Foreskin fibroblast (primary cell): ENCODE measurements at places on chromosomes 1 and 21.

GRCh38 chr1:163072658-163073057 lies 3.5 kb downstream of the RGS4 start:
- DNase-seq = peak; percentile 50

DNA sequence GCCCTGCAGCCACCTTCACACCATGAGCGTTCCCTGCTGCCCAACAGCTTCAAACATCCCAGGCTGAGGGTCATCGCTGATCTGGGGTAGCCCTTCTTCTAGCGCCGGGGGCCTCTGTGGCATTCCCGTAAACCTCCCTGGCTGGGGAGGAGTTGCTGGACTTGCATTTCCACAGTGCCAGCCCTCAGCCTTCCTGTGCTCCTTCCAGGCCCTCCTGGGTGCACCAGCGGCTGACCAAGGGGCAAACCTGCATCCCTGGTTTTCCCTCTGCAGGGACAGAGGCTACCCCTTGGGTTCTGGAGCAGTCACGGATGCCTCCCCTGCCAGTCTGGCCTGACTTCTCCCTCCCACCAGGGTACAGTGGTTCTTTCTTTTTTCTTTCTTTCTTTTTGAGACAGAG lies 218.7 kb upstream of the TMEM51 start:
- no peak for DNase-seq

- no peak for DNase-seq
These were observed 14.8 kb upstream of the KIF21B start for GRCh38 chr1:201038186-201038876.

- DNase-seq = peak; percentile 28
These were observed 775 bp upstream of the AIM2 start for GRCh38 chr1:159077120-159077961.

GRCh38 chr1:180911640-180912191 lies 981 bp upstream of the KIAA1614 start:
- no peak for DNase-seq

GRCh38 chr1:234782791-234783190 lies 172.8 kb upstream of the IRF2BP2 start:
- peak; percentile 24 for DNase-seq

GRCh38 chr1:154956544-154956941 lies 644 bp upstream of the PBXIP1 start:
- peak; percentile 34 for DNase-seq

DNA sequence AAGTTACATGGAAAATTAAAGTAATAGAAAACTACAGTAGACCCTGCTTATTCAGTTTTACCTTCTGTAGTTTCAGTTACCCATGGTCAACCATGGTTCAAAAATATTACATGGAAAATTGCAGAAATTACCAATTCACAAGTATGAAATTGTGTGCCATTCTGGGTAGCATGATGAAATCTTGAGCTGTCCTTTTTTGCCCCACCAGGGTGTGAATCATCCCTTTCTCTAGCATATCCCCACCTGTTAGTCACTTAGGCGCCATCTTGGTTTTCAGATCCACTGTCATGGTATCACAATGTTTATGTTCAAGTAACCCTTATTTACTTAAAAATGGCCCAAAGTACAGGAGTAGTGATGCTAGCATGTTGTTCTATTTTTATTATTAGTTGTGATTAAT lies 3.5 kb upstream of the LRIF1 start:
- DNase-seq = no peak

GRCh38 chr1:201877877-201878401 lies 10.8 kb upstream of the SHISA4 start:
- DNase-seq = peak; percentile 80

GRCh38 chr1:181296180-181296579 lies 187.1 kb upstream of the CACNA1E start:
- DNase-seq = no peak

- DNase-seq = no peak
These were observed 7.7 kb upstream of the TTLL7 start for GRCh38 chr1:84006591-84006990.

DNA sequence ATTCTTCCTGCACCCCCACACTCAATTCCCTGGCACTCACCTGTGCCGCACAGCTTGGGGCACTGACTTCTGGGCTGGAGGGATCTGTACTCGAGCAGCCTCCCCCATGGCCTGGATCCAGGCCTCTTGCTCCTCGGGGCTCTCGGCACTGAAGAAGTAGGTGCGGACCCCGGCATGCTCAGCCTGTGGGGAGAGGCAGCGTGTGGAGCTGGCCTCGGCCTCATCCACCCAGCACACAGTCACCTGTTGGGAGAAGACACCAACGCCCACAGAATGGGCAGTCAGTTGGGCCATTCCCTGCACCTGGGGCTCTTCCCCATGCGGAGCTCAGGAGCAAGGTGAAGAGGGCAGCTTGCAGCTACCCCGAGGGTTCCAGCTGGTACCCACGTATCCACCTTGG lies 47.5 kb upstream of the GOLT1A start:
- DNase-seq = no peak

DNA sequence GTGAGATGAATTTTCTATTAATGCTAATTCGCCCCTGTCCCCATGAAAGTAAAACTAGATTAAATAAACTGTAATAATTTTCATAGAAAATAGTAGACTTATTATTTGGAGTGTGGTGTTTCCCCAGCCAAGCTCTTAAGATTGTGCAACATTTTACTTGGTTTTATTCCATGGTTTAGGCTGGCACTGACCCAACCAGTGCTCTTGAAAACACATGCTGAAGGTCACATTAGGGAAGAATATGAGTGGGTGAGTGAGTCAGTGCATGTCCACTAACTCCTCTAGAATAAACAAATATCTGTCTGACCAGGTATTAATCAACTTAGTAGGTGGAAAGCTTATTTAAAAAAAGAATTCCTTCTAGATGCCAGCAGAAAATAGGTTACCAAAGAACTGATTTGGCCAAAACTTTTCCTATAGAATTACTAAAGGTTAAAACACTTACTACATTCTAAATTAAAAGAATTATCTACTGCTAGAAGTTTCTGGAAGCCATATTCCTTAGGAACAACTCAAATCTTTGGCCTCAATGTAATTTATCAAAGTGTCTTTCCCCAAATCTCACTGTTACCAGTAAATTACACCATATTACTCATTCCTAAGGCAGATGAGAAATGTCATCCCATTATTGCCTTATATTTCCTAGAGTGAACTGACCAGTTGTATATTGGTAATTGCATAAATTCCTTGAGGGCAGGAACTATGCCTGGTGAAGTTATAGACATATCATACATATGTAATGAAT lies 89.7 kb upstream of the RGS1 start:
- peak; percentile 97 for DNase-seq

DNA sequence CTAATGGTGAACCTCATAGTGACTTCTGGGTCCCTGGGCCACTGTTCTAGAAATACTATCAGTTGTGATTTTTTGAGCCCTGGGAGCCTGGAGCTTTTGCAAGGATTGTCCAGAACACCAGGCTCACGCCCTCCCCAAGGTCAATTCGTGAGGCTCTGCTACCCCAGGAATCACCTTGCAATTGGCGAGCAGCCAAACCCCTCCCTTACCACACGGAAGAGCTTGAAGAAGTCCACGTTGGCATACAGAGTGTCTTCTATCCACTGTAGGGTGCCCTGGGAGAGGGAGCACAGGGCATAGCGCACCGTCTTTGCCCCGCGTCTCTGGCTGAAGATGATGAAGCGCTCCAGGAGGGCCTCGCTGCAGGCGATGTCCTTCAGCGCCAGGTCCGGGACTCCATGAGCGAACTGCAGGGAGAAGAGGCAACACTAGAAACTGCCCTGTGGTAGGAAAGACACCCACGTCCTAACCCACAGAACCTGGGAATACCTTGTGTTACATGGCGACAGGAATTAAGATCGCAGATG lies 22.3 kb downstream of the ABCA4 start:
- no peak for DNase-seq

GRCh38 chr1:68516066-68516465 lies 19.2 kb upstream of the DEPDC1 start:
- peak; percentile 44 for DNase-seq

- peak; percentile 62 for DNase-seq
These were observed 25.0 kb upstream of the POU3F1 start for GRCh38 chr1:38071312-38072256.

- no peak for DNase-seq
These were observed 11.2 kb upstream of the ZNF124 start for GRCh38 chr1:247182994-247183393.

- no peak for DNase-seq
These were observed 892.5 kb downstream of the PLA2G4A start for GRCh38 chr1:187721216-187721615.

DNA sequence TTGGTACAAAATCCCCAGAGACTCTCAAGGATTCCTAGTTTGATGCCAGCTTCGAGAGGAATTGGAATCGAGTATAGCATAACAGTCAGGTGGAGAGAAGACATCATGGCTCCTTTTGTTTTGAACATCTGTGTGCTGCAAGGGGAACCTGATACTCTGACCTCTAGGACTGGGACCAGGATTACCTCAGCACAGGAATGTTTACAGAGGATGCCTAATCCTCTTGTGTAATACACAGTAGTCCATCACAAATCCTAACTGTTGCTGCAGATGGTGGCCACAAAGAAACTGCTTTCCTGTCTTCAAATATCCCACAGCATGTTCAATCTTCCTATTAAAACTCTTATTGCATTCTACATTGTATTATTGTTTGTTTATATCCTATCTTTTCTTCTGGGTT lies 111.8 kb upstream of the PRMT6 start:
- peak; percentile 64 for DNase-seq

- DNase-seq = no peak
These were observed 39.6 kb upstream of the DOCK7 start for GRCh38 chr1:62727656-62728407.

GRCh38 chr1:60141743-60142142 lies 68.2 kb upstream of the C1orf87 start:
- DNase-seq = no peak

DNA sequence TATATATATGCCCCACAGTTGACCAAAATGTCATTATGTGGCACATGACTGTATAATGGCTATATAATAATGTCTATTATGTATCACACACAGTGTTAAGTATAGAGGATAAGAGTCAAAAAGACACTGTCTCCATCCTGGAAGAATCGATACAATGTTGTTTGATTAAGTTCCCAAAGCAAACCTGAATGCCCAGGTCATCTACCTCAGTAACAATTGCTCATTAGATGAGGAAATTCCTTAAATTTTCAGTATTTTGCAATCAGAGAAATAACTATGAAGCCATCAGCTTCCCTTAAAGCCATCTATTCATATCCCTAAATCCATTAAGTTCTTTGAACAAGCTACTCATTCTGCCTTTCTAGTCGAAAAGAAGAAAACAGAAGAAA lies 10.0 kb downstream of the FOXJ3 start:
- DNase-seq = no peak

GRCh38 chr21:45331531-45332147 lies 43.9 kb upstream of the POFUT2 start:
- DNase-seq = no peak

DNA sequence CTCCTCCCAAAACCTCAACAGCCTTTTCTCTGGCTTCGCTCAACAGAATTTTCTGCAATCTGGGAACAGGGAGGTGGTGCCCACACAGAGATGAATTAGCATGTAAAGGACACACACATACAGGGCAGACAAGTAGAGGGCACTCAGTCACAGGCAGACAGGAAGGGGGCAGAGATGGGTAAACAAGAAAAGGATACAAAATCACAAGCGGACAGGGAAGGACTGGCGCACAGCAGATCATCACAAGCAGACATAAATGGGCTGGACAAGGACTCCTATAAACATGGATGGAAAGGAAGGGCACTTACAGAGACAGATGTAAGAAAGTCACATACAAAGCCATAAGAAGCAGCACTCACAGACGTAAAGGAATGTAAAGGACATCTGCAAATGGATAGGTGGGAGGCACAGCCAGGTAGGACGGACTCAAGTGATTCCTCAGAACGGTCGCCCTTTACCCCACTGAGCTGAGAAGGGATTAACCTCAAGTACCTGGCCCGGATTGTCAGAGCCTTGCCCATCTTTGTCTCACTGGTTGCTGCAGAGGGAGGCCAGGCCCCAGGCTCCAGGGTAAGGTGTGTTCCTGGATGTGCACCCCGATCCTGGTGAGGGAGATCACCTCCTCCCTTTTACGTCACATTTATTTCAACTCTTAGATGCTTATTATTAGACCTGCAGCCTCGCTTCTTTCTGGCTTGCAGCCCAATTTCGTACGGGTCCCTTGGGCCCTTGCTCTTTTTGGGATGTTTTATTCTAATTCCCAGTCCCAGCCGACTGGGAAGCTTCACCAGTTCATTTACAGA lies 836 bp upstream of the PRCC start:
- peak; percentile 52 for DNase-seq

DNA sequence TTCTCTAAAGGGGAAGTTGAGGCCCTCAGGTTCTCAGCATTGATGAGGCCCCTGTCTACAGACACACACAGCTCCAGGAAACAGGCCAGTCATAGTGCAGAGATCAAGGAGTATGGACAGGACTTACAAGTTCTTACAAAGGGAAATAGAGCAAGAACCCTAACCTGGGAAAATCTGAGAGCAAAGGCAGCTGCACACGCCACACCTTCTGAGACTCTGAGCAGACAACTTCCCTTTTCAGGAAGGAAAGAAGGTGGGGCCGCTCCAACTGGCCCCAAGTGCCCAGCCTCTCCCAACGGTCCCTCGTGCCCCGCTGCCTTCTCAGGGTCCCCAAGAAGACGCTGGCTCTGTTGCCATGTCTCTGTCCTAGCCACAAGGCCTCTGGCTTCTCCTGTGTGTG lies 3.6 kb downstream of the NOC2L start:
- no peak for DNase-seq

DNA sequence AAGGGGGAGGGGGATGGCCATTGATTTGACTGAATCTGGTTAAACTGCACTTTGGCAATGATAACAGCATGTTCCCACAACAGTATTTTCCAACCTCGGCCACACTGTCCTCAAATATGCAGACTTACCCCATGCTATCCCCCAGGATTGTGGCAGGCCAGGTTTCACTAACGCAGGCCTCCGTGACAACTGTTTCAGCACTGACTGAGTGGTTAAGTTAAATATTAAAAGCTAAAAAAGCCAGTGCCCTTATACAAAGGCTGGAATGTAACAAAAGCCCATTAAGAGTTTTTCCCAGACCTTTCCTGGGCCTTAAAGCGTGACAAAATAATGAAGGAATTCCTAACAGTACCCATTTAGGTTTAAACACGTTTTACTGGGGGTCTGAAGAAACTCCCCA lies 202.9 kb downstream of the USP25 start:
- no peak for DNase-seq
